ENCODE measurements at places on chromosomes 3 and 15. TPM values are rescaled to one million over a fixed set of nuclear protein-coding genes. Genes with fewer than 3 reads are reported as not detected.

The ANKUB1 gene
- not detected for total RNA-seq

The EXOG gene
- 12.4 TPM for total RNA-seq

The ARPC4 gene
- 152 TPM for total RNA-seq

The RTP1 gene
- not detected for total RNA-seq

The KBTBD13 gene
- total RNA-seq: 0.57 TPM

The ITIH4 gene
- total RNA-seq: 4.9 TPM

The BFSP2 gene
- total RNA-seq: not detected
